ENCODE measurements at places on chromosomes 5 and 9.

- DNase-seq: no peak
Observed at GRCh38 chr5:160931283-160931682, 79.3 kb upstream of the ATP10B start.

DNA sequence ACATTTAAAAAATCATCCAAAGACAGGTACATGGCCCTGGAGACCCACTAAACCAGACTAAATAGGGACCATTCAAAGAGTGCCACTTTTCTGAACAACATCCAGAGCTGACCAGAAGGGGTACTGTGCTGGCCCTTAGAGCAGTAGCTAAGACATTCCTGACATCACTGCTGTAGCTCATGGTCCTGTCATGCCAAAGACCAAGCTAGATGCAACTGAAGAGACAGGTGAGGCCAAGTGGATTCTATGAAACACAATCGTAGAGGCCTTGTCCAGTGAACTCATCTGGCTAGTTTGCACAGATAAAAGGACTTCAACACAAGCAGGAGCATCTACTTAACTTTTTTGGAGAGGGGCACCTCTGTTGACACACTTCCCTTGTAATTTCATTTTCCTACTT, 43.3 kb downstream of the G3BP1 start:
- no peak for DNase-seq

- DNase-seq: no peak
Observed at GRCh38 chr9:111372297-111372696, 42.3 kb upstream of the OR2K2 start.

DNA sequence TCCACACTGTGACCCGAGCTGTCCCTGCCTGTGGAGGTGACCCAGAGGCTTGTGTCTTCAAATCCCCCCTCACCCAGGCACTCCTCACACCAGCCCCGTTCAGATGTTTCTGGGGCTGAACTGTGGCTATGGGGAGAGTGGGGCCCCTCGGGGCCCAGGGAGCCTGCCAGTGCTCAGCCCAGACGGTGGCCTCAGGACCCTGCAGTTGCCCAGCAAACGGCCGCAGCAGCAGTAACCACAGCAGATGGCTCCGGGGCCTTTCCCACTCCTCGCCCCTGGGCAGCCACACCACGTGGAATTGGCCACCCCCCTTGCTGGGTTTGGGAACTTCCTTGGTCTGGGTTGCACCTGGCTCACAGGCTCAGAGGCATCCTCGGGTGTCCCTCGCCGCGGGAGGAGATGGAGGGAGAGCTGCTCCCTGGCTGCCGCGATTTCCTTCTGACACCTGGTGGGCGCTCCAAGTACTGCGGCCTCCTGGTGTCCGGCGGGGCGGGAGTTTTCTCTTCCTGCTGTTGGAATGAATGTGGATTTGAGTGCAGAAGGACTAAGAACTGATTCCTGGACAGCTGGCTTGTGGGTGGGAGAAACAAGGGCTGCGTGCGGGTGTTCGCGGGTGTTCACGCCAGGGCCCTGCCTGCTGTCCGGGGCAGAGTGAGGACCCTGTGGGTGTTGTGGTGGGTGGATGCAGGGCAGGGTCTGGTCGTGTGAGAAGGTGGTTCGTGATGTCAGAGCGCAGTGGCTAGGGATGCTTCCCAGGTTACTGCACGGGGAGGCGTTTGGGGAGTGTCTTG, 97.5 kb downstream of the COL5A1 start:
- DNase-seq: peak; percentile 52

DNA sequence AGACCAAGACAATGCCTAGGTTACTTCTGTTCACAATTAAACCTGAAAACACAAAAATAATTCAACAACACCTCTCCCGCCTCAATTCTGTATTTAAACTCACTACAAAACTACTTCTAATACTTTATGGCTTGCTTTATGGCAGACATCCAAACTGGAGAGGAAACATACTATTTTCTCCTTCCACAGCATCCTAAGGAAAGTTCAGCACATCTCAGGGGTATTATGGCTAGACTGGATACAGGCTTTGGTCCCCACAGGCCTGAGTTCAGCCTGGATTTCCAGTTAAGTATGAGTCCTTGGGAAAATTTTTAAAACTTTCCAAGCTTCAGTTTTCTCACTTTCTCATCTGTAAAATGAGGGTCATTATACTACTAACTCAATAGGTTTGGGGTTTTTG, 480.2 kb downstream of the CAAP1 start:
- DNase-seq: no peak

- no peak for DNase-seq
Observed at GRCh38 chr9:16987026-16987425, 116.6 kb upstream of the BNC2 start.

GRCh38 chr9:105007143-105007542, 79.2 kb upstream of the ABCA1 start:
- DNase-seq: peak; percentile 16

GRCh38 chr9:94761481-94761880, 35.0 kb downstream of the AOPEP start:
- no peak for DNase-seq

- DNase-seq: no peak
Observed at GRCh38 chr9:8053501-8053900, 253.9 kb upstream of the DMAC1 start.

DNA sequence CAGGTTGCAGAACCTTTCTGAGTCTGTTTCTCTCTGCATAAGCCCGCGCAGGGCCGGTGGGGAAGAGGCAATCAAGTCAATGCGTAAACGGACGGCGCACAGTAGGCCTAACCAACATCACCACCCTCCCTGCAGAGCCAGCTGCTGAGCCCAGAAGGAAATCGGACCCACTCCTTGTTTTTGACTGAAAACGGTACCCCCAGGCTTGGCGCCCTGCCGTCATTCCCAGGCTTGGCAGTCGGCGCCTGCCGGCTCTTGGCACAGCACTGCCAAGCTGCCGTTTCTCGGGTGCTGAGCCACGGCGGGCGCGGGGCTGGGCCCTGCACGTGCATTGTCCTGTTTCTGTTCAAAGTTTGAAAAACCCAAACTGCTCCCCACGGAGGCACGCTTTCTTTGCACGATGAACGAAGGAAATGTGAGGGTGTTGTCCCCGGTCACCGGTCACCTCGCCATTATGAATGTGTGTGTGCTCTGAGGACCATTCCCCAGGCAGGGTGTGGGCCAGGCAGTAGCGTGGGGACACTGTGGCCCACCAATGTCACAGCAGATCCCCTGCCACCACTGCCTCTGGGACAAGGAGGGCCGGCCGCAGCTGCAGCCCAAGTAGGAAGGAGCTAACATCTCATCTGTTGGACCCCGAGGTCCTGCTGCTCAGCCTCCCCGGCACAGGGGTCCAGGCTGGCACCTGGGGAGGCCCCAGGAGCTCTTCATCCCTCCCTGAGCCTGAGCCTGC, 20.1 kb downstream of the FIBCD1 start:
- DNase-seq: no peak

GRCh38 chr5:106311230-106311915, 1359.4 kb downstream of the EFNA5 start:
- DNase-seq: no peak

GRCh38 chr9:71162126-71162525, 40.7 kb upstream of the TRPM3 start:
- DNase-seq: no peak

- no peak for DNase-seq
Observed at GRCh38 chr5:54545796-54546195, 28.2 kb downstream of the SNX18 start.

DNA sequence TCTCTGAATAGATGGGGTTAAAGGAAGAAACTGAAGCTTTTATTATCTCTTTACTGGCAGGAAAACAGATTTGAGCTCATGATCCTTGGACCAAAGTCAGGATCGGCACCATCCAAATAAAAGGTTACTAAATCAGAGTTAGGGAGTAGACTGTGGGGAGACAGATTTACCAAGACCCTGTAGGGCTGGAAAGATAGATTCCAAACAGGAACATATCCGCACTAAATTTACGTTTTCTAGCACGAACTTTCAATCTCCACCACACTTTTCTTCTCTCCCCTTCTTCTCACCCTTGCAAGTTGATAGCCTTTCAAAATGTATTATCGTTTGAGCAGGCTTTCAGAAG, 120.0 kb upstream of the HMHB1 start:
- no peak for DNase-seq

DNA sequence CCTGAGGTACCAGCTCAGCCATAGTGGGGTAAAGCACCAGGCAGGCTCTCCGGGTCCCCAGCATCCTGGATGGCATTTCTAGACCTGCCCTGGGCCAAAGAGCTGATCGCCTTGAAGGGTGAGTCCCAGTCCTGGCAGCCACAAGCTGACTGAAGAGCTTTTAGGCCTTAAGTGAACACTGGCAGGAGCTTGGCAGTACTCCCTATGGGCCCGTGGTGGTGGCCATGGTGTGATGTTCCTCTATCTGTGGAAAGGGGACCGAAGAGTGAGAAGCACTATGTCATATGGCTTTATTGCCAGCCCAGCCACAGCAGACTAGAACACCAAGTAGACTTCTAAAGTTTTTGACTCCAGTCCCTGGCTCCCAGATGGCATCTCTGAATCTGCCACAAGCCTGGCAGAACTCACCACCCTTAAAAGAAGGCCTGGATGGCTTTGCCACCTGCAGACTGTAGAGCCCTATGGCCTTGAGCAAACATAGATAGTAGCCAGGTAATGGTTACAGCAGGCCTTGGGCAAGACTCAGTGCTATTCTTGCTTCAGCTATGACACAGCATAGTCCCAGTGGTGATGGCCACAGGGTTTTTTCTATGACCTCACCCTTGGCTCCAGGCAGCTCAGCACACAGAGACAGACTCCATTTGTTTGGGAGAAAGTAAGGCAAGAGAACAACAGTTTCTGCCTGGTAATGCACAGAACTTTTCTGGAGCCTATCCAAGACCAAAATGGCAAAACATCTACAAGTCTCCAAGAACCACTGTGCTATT, 801.5 kb upstream of the DMAC1 start:
- DNase-seq: no peak

- no peak for DNase-seq
Observed at GRCh38 chr5:172834415-172835289, 601 bp downstream of the ERGIC1 start.

GRCh38 chr9:128714586-128715435, 9.1 kb downstream of the ZDHHC12 start:
- DNase-seq: no peak
